GM12878 (cell line): ENCODE measurements at places on chromosomes 1 and 21.

DNA sequence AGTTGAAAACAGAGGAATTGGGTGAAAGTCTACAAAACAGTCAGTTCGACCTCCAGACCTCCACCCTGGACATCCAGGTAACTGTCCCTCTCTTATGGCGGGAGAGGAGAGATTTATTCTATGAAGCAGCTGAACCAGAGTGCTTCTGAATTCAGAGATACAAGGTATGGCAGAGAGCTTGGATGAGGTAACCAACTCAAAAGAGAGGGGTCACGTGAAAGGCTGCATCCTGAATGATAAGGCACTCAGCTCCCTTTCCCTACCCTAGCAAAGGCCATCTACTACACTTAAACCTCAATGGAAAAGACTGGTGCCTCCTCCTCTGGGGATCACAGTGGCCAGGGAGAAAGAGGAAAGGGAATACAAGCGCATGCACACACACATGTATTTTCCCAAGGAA, 88.4 kb upstream of the KCNA3 start:
- DNase-seq, result no peak

GRCh38 chr1:154697710-154698109, 89.7 kb upstream of the ADAR start:
- DNase-seq, result no peak

DNA sequence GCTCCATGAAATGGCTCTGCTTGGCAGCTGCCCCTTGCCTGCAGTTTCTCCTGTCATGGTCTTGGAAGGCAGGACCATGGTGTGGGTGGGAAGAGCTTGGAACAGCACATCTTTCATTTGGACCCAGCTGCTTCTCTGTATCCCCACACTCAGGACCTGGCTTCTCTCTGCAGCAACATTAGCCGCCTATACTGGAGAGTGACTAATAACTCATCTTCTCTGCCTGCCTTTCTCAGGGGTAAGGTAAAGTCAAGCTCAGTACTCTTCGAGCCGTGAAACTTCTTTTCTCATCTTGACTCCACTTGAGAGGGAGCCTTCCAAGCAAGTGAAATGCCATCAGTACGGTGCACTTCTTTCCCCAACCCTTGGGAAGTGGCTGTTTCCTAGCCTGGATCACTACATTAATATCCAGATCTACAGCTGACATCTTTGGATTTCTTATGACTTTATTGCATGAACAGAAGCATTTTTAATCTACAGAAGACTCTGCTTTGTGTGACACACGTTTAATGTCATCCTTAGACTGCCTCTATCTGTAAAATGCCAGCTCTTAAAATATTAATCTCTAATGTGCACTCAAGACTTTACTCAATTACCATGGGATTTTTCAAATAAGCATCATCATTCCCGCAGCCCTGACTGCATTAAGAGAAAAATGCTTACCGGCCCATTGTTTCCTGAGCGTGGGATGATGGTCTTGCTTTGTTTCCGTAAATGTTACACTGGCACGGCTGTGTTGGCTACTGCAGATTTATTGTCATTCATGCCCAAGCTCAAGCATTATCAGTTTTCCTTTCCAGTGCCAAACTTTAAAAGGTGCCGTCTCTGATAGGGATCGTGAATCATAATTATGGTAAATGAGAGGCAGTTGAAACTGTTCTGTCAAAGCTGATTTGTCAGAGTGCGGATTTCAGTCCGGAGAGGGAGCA, 242.9 kb downstream of the HHAT start:
- DNase-seq, result no peak

DNA sequence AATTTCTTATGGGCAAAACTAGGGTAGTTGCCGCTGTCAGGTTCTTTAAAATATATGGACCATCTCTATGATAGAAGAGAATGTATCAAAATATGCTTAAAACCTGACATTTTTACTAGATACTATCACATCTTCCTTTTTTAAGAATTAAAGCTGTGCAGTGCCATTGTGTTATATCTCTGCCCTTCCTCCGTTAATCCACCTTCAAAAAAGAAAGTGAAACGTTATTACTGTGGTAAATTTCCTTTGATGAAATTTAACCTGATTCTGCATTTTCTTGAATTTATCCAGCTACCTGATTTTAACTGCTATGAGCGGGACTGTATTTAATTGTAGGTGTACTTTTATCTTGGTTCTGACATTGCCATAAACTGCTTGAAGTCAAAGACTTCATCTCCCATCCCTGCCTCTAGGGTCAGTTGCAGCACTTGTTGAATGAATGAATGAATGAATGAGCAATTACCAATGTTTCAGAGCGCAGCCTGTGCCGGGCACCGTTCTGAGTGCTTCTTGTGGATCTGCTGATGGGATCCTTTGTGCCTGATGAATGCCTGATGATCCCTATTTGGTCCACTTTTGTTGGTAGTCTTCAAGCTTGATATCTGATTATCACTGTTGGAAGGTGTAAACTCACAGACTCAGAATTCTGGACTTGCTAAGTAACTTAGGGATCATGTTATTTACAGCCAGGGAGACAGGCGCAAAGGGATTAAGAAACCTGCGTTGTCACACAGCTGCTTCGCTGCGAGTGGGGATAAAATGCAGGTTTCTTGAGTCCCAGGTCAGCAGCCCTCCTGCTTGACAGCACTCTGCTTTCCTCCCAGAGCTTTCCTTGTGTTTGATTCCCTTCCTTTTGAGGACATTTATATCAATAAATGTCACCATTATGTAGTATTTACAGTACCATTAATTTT, 30.1 kb downstream of the SMYD2 start:
- DNase-seq, result no peak

DNA sequence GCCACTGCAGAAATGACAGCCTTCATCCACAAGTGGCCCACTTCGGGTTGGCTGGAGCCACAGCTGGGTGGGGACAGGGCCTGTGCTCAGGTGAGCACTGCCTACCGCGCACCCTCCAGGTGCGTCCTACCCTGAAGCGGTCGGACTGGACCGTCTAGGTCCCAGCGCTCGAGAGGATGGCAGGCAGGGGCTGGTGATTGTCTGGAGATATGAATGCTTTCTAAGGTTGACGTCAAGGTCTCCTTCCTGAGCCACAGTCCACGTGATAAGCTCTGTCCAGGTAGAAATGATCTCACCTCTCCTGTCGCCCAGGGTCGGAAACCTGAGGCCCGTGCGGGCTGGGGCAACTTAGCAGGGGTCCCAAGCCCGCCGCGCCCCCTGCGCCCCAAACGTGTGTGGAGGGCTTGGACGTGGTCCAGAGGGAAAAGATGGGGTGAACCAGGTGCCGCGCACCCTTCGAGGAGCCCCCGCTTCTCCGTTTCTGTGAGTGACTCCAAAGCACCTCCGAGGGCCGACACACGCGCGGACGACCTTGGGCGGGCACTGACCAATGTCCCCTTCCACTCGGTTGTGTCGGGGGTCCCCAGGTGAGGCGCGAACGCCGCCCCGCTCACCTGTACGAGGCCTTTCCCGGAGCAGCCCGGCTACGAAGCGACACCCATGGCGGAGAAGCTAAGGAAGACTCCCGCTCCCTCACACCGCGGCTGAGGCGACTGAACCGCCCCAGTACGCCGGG, 853 bp upstream of the DOP1B start:
- no peak for DNase-seq
